Forelimb muscle (tissue), 1 donor: ENCODE measurements at places on chromosomes 7 and 10.

GRCh38 chr7:96636979-96637378 lies 72.7 kb downstream of the SEM1 start:
- no peak for DNase-seq

DNA sequence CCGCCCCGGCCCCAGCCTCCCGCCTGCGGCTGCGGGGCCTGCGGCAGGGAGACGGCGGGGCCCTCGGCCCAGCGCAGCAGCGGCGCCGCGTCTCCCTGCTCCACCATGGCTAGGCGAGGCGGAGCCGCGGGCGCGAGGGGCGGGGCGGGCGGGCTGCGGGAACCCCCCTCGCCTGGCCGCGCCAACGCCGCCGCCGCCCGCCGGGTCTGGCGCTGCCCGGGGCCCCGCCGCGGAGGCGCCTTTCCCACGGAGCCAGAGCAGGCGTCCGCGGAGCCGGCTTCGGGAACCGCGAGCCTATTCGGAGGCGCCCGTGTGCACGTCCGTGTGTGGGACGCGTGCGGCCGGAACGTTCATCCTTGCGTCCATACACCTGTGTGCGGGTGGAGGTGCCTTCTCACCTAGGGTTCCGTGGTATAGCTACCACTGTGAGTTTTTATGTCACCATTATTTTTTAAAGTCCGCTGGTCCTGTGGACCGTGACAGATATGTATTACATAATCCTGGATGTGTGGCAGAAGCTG lies at the start of gene DENND11:
Gene DENND11, minus strand, starts transcription at position 120 of the 521 bp plus-strand sequence. Its CDS starts 13 bp downstream, at position 107.
- DNase-seq: no peak

GRCh38 chr10:51926337-51926736 lies 226.9 kb upstream of the CSTF2T start:
- DNase-seq: no peak

GRCh38 chr7:11175371-11175770 lies 201.7 kb downstream of the PHF14 start:
- no peak for DNase-seq

DNA sequence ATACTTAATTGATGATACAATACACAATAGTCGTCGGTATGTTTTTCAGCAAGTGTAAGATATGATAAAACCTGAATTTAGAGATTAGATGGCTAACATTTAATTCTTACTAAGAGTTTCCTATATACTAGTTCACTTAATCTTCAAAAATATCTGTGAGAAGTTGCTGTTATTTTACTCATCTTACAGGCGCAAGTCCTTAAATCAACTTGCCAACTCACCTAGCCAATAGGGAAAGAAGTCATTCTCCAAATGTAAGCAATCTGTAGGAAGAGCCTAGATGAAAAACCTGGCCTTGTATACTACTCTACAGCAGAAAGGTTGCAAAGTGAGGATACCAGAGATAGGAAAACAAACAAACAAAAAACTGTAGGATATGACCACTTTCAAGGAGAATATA lies 10.6 kb downstream of the CD36 start:
- no peak for DNase-seq

GRCh38 chr10:124157271-124157681 lies 63.9 kb upstream of the CHST15 start:
- no peak for DNase-seq

- no peak for DNase-seq
These were observed 45.4 kb upstream of the NAMPT start for GRCh38 chr7:106329971-106330733.
